ENCODE measurements at places on chromosomes 6 and 20.

GRCh38 chr6:6328451-6328850 lies 8.0 kb upstream of the F13A1 start:
- no peak for DNase-seq

DNA sequence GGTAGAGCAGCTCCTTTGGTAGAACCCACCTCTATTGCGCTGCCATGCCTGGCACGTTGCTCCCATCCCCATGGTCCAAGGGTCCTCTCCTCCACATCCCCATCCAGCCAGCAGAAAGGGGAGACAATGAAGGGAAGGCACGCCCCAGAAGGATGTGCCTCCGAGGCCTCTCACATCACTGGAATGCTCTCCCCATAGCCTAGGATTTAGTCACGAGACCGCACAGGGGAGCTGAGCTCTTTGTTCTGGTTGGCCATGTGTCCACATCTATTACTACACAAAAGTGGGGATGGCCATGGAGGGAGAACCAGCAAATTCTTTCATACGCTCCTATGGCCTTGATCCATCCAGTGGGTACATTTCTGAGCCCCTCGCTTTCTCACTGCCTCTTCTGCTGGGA lies 60.5 kb upstream of the SALL4 start:
- DNase-seq: no peak

- DNase-seq: no peak
Observed at GRCh38 chr20:2330090-2330695, 34.4 kb downstream of the TGM3 start.

DNA sequence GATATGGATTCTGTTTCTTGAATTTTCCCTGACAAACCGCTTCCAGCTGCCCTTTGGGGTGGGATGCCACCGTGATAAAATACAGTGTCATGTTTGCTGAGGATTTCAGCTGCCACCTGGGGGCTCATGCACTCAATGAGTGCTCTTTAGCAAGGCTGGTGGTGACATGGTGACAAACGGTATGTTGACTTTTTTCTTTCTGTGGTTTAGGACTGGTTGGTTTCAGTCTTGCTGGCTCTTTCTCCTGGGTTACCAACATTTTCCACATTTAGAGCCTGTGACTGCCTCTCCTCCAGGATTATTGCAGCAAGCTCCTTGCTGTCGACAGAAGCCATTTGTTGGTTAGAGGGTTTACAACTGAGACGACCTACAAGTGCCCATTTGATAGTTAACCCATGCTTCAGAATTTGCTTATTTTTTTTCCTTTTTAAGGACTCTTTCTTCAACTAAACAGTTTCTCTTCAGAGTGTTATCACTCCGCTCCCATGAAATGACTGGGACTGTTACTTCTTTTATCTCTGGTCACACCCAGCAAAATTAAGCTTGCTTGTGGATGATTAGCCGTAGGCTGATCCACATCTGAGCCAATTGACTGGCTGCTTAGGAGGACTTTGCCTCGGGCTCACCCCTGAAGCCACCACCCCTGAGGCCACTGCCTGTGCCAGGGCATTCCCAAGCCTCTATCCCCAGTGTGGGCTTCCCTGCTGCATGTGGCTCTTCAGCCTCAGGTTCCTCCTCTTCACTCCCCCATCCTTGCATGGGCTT lies 48.4 kb upstream of the CDYL start:
- DNase-seq: no peak

DNA sequence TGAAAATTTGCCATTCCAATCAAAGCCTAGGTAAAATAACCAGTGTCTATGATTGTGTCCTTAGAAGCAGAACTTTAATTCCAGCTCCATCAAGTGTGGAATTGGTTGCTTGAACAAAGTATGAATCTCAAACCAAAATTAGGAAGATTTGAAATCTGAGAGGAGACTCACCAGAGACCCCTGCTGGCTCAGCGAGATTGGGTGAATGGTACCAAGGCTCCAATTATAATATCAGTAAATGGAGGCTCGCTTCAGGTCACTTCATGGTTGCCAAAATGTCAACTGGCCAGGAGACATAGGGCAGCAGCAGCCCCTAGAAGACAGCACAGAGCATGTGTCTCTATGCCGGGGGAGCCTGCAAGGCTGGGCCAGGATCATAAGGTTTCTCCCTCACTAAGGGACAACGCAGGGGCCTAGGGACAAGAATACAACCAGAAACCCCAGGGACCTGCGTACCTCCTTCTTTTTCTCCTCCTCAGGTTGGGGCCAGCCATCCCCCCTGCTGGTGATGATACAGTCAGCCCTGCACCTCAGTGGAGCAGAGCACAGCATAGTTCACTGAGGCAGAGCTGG lies 14.0 kb downstream of the RBL1 start:
- no peak for DNase-seq

- no peak for DNase-seq
Observed at GRCh38 chr20:17725094-17725835, 25.5 kb downstream of the BANF2 start.

- no peak for DNase-seq
Observed at GRCh38 chr6:104459543-104459942, 400.2 kb downstream of the HACE1 start.

GRCh38 chr6:41929924-41930323 lies 8.6 kb downstream of the BYSL start:
- no peak for DNase-seq

DNA sequence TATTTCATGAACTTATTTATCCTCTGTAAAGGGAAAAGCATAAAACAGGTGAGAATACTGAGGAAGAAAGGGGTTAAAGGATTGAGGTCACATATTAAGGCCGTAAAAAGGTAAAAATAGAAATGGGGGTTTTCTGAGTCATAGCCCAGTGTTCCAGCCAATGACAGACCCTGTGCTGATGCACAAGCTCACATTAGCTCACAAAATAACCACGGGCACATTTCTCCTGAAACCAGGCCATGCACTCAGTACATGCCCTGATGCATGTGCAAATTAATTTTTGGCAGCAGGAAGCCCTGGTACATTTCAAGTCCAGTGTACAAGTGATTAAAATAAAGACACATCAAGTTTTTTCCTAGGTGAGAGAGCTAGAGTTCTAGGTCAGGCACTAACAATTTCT lies 194.4 kb downstream of the TMEM200A start:
- no peak for DNase-seq

DNA sequence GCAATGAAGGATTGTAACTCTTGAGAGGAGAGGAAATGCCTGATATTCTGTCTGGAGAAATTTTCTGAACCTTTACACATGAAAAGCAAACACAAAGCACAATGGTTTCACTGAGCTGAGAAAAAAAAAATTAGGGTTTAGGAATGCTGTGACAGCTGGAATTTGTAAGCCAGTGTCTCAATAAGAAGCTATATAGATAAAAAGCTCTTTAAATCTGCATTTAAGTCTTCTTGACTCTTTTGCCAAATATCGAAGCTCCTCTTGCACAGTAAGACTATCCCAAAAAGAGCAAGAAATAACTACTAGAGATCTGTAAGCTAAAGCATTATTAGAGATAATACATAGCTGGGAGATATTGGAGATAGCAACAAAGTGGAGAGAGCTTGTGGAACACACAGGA lies 1334.0 kb upstream of the CITED2 start:
- DNase-seq: no peak

DNA sequence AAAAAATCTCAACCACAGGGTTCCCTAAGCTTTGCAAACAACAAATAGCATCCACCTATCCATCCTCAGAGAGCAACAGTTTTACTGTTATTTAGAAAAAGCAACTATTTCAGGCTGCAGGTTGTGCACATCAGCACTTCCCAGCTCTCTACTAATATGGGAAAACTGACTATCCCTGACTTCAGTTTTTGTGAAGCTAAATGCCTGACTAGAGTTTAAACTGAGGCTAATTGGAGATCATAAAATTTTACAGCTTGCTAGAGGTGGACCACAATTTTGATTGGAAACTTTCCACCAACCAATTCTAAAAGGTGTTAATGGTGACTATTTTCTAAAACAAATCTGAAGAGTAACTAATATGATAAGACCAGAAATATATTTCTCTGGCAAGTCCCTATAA lies 36.9 kb downstream of the HLA-DMB start:
- DNase-seq: no peak

GRCh38 chr20:62411479-62412193 lies 4.6 kb upstream of the CABLES2 start:
- DNase-seq: no peak

DNA sequence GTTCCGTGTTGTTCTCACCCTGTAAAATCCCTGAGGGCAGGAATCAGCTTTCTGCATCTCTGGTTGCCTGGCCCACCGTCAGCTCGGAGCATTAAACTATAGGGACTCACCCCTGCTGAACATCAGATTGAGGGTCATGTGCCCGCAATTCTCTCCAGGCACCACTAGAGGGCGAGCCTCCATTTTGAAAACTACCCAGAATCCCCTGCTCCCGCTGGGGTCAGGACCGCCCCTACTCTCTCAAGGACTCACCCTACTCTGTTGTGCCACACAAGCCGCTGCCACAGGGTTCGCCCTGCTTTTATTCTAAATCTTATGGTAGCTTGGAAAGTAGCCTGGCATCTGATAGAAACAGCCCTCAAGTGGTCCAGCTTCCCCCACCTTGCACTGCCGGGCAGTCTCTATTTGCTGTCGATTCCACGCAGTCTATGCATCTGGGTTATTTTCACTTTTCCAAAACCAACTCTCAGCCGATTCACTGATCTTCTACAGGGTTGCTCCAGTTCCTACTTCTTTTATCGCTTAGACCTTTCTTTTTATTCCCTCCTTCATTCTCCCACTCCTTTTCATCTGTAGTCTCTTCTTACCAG lies 244.1 kb upstream of the QKI start:
- no peak for DNase-seq

GRCh38 chr6:27157459-27158315 lies 89.8 kb upstream of the PRSS16 start:
- peak; percentile 70 for DNase-seq

GRCh38 chr6:73724389-73724788 lies 28.4 kb downstream of the CD109 start:
- DNase-seq: no peak

DNA sequence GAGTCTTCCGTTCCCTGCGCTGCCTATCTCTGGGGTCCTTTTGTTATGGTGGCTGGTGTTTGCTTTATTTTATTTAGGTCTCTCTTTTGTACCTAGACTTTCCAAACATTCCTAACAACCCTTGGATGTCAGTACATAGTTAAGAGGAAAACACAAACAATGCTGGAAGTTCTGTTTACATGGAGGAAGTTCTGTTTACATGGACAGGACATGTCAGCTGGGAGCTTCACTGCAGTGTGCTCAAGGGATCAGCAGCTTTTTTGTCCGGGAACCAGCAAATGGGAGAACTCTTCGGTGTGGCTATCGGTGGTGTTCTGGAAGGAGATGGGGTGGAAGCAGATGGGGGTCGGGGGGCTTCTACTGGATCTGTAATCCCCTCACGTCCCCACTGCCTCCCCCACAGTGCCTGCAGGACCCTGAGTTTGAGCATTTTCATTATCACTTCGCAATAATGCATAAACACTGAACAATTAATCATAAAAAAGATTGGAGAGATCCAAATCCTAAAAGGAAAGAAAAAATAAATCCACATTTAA lies 2.7 kb downstream of the SERPINB6 start:
- DNase-seq: no peak

DNA sequence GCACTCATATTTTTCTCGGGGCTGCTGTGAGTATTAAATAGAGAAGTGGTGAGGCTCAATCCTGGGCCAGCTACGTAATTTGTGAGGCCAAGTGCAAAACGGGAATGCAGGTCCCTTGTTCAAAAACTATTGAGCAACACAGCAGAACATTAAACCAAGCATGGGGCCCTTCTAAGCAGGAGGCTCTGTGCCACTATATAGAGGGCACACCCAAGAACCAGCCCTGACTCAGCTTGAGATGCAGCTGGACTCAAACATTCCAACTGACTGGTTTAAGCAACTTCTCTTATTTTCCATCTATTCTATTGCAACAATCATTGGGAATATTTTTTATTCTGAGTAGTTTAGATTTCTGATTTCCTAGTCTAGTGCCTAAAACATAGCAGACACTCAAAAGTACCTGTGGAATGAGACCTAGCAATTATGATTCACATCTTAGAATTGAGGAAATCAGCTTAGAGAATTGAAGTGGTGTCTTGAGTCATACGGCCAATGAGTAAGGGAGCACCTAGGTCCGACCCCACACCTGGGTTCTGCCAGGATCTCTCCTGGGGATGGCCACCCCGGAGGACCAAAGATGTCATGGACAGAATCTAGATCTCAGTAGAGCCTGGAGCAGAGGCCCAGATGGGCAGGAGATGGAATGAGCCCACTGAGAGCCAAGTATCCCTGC lies 1.3 kb downstream of the SIRPB2 start:
- DNase-seq: no peak

- DNase-seq: no peak
Observed at GRCh38 chr6:8181160-8181881, 79.0 kb upstream of the EEF1E1 start.

GRCh38 chr6:143754204-143754603 lies 76.4 kb downstream of the PHACTR2 start:
- DNase-seq: no peak

DNA sequence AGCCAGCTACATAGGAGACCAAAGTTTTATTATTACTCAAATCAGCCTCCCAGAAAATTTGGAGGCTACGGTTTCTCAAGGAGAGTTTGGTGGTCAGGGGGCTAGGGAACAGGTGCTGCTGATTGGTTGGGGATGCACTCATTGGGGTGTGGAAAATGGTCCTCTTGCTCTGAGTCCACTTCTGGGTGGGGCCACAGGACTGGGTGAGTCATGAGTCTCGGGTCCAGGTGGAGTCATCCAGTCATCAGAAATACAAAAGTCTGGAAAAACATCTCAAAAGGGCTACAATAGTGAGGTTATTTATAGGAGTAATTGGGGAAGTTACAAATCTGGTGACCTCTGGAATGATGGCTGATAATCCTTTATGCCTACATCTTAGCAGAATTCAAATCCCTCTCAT lies 54.3 kb upstream of the SLC22A16 start:
- DNase-seq: no peak

DNA sequence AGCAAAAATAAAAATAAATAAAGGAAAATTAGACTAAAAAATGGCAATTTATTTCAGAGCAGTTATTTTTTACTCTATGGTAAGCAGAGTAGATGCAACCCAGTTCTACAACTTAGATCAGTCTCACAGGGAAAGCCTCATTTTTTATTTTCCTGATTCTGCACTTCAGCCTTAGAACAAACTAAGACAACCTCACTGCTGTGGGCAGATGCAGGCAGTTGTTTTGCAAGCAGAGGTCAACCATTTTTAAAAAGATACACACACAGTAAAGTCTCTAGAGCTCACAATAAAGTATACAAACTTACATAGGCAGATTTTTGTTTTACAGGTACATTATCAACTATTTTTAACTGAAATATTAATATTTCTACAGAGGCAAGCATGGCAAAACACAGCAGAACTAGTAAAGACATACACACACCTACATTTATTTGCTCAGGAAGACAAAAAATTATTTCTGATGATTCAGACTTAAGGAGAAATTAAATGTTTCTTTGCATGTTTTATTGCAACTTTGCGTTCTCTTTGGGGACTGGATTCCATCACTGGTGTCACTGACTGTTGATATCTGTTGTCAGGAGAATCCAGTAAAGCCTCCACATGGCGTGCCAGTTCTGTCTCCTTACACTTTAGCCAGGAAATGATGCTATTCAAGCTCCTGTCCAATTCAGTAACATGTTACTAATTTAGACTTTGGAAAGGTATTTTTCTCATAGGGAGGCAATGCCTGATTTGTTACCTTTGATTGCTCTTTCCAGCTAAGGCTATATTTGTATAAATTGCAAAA lies 102.7 kb downstream of the TRDN start:
- no peak for DNase-seq

GRCh38 chr20:22408521-22409402 lies 175.6 kb downstream of the FOXA2 start:
- DNase-seq: no peak

- DNase-seq: no peak
Observed at GRCh38 chr20:38804221-38804620, 1.3 kb upstream of the PPP1R16B start.

Measured in stimulated activated CD4-positive, alpha-beta T cell treated with anti-CD3 and anti-CD28 coated beads, Interleukin-15, amount 100 ng/mL, for 1 hour (primary cell).